ENCODE measurements at places on chromosomes 1 and 21.

GRCh38 chr1:101150266-101150665 is 86.6 kb upstream of the S1PR1 start:
- no peak for DNase-seq

GRCh38 chr1:93635614-93636543 is 45.8 kb downstream of the BCAR3 start:
- DNase-seq = no peak

DNA sequence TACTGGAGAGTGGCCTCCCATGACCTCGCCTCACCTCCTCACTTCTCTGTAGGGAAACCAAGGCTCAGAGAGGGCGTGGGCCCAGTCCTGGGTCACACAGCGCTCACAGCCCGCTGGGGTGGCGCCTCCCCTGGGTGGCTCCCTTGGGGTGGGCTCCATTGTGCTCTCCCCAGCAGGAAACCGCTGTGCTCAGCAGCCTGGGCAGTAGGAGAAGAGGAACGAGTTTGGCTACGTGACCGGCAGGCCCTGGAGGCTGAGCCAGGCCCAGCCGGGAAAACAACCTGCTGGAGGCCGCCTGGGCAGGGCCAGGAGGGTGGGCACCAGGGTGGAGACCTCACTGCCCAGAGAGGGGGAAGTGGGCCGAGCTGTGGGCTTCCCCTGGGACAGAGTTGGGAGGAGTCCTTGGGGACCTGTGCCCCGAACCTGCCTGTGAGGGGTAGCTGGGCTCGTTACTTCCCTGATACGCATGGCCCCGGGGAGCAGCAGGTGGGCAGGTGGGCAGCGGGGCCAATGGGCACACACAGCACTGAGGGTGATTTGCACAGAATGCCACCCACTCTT is 15.0 kb upstream of the FAM131C start:
- no peak for DNase-seq

GRCh38 chr1:941015-941587 is 17.4 kb downstream of the SAMD11 start:
- no peak for DNase-seq

- no peak for DNase-seq
Measured at GRCh38 chr1:2916153-2916552, 105.1 kb upstream of the ACTRT2 start.

DNA sequence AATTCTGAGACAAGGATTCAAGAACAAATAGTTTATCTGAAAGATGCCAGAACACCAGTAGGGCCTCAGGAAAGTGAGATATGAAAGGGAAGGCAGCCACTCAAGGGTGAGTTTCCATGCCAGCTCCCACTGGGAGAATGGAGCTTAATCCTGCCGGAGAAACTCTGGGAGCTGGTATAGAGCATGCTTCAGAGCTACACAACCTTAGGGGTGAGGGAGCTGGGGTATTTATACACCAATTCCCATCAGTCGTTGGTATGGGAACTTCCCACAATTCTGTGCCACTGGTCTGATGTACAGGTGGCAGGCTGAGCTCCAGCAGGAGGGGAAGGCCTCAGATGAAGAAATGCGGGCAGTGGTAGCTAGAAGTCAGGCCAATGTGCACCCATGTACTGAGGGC is 86.6 kb downstream of the KAZN start:
- DNase-seq = no peak

- no peak for DNase-seq
Measured at GRCh38 chr1:69195136-69195535, 372.6 kb upstream of the LRRC7 start.

DNA sequence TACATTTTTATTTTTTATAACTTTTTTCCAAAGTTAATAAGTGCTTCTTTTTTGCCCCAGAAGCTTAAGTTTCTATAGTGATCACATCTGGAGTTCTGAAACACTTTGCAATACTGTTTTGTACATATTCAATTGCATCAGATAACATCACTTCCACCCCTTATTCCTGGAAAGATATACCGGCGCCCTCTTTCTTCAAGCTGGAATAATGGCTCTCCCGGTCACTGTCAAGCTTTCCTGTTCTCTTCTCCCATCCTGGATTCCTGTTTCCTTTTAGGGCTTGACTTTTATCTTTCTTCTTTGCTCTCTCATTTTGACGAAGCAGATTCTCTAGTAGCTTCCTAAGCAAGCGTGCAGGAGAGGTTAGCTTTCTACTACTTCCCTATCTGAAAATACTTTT is 1866.8 kb downstream of the MRPL39 start:
- DNase-seq = no peak

DNA sequence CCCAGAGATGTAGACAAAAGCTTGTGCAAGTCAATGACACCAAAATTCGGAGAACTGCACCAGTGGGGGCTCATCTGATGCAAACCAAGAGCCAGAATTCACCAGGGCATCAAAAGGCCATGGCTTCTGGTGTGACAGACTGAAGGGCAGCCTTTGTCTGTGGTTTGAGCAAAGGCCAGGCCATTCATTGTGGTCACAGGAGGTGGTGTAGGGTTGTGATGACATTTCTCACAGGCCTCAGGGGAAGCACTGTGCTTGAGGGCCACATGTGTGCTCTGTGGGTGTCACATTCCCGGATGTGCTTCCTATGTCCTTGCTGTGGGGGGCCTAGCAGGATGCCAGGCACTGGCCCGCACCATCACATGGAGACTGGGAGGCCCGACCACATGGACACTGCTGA is 22.5 kb upstream of the KCNE1 start:
- DNase-seq = no peak

GRCh38 chr1:160425847-160426246 is 25.5 kb downstream of the VANGL2 start:
- no peak for DNase-seq

- DNase-seq = no peak
Measured at GRCh38 chr21:29232530-29233255, 66.0 kb upstream of the BACH1 start.

DNA sequence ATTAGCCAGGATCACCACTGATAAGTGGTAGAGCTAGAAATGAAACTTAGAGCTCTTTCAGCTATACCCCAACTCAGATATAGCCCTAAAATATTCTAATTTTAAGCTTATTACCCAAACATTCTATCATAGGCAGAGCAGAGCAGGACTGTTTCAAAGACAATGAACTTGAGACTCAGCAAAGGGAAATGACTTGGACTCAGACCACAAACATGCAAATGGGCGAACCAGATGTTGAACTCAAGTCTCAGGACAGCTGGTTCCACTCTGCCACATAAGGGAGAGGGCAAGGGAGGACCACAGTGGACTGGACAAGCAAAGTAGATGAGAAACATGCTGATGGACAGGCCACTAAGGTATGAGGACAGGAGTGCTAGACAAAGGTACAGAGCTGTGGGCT is 315.3 kb downstream of the OMA1 start:
- DNase-seq = no peak

- no peak for DNase-seq
Measured at GRCh38 chr21:35622612-35623011, 437.7 kb downstream of the SETD4 start.

DNA sequence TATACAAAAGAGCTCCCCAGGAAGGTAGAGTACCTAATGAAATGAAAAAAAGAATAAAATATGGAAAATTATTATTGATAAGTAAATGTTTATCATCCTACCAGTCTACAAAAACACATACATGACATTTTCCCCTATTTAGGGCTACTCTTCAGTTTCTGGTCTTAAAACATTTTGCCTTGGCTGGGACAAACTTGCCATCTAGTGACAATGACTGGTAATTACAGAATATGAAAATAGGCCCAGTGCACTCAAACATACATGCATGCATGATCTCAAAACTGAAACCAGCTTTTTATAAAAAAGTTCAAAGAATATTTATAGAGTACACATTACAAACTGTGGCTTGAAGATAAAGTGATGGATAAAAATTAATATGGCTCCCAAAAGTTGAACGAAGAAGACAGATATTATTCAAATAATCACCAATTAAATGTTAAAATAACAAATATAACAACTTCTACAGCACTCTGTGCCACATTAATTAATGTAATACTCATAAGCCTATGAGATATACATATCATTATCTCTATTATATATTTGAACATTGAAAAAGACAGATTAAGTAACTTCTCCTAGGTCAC is 10.5 kb upstream of the RNPC3 start:
- DNase-seq = no peak

DNA sequence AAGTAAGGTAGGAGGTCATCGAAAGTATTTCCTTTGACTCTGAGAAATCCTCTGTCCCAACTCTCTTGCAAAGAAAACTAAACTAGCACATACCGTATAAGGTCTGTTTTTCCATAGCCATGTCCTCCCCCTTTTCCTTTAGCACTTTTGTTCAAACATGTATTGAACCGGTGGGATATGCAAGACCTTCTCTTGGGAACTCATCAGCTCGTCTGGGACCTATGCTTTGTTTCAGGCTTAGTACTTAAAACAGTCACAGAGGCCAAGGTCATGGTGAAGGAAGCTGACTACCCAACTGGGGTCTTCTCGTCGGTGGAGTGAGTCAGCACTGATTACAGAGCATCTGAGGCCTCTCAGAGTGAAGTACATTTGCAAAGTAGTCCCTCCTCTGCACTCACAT is 185.0 kb downstream of the ZBTB18 start:
- no peak for DNase-seq

DNA sequence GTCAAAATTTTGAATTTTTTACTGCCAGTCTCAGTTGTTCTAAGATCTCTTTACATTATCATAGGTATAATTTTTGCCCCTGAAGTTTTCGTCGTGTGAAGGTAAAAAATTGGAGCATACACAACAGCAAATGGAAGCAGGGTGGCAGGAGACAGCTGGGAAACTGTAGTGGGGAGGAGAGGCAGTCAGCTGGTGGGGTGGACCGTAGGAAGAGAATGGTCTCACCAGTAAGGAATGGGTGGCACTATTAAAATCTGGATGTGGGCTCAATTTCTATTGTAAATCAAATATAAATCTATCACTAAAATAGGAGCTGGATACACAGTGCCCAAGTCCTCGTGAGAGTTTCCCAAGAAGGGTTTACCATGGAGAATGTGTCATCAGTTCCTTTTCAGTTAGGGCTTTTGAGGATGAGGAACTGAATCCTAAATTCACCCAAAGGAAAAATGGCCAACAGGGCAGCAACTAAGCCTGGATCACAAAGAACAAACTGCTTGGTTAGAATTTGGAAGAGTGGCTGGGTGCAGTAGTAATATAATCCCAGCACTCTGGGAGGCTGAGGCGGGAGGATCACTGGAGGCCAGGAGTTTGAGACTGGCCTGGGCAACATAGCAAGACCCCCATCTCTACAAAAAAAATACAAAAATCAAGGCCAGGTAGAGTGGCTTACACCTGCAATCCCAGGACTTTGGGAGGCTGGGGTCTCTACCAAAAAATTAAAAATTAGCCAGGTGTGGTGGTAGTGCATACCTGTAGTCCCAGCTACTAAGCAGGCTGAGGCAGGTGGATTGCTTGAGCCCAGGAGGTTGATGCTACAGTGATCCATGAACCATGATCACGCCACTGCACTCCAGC is 10.5 kb upstream of the IRF2BP2 start:
- DNase-seq = no peak
